H4 (cell line): ENCODE measurements at places on chromosomes 5 and 9. TPM values are rescaled to one million over a fixed set of nuclear protein-coding genes. Genes with fewer than 3 reads are reported as not detected.

The ZNF366 gene
- total RNA-seq, result 0.35 TPM in 1 of 2 replicates, not detected in the other

The LECT2 gene
- not detected in 2 replicates for total RNA-seq

The CCDC112 gene
- total RNA-seq, result 2.2 and 4.7 TPM in 2 replicates

The FUBP3 gene
- 30.7 and 36.0 TPM in 2 replicates for total RNA-seq

The FOXI1 gene
- total RNA-seq, result not detected in 2 replicates

The MEIKIN gene
- total RNA-seq, result not detected in 2 replicates

The CERT1 gene
- 4.1 and 12.5 TPM in 2 replicates for total RNA-seq

The TNC gene
- 45.0 and 45.9 TPM in 2 replicates for total RNA-seq

DNA sequence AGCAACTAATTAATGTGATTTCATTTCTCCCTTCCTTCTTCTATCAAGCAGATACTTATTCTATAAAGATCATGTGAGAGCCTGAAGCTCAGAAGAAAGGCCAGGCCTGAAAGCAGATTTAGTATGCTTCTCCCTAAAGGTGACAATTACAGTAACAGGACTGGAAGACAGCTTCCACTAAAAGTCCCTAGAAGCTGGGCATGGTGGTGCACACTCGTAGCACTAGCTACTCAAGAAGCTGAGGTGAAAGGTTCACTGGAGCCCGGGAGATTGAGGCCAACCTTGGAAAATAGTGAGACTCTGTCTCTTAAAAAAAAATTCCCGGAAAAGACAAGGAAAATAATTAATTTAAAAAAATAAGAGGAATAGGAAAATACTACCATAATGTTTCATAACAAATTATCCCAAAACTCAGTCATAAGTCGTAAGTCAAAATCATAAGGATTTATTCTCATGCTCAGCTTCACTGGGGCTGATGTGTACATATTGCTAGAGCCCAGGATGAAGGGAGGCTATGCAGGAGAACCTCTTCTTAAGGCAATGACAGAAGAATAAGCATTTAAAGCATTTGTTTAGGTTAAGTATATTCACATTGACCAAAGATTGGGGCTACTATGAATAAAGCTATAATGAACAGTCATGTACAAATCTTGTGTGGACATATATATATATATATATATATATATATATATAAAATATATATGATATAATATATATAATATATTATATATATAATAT, 210.8 kb upstream of the SMARCA2 start:
- DNase-seq, result no peak

GRCh38 chr5:53940921-53941320, 369.5 kb downstream of the ARL15 start:
- no peak for DNase-seq

DNA sequence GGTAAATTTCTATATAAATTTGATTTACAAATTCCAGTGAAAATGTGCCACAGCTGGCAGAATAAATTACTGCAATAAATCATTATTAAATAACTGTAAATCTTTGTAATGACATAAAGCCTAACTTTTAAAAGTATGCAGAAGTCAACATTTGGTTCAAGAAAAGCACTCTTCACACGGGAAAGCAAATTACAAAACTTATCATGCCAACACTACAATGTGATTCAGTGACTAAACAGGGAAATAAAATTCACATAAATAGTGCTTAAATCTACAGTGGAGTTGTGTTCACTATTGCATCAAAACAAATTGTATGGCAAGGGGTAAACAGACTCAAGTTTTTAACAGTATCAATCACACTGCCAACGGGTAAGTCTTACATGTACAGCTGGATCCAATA, 117.2 kb downstream of the BNC2 start:
- no peak for DNase-seq

- peak; percentile 91 for DNase-seq
Observed at GRCh38 chr5:76838481-76839261, 11.1 kb upstream of the S100Z start.

- DNase-seq, result no peak
Observed at GRCh38 chr5:158170534-158170933, 311.6 kb upstream of the CLINT1 start.

DNA sequence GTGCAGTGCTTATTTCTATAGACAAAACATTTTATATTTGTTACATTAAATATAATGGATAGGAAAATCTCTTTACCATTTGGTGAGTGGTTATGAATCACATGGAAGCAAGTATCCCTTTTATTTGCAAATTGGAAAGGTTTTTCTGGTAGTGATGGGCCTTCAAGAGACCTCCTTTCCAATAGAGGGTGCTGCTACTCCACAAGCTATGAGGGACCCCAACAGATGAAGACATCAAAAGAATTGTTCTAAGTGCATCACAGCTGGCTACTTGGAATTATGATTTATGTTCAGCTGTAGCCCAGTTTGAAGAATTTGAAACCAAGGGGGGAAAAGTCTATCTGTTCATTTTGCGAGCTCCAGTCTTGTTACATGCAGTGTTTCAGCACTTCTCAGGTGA, 493.7 kb upstream of the SGCD start:
- DNase-seq, result no peak

DNA sequence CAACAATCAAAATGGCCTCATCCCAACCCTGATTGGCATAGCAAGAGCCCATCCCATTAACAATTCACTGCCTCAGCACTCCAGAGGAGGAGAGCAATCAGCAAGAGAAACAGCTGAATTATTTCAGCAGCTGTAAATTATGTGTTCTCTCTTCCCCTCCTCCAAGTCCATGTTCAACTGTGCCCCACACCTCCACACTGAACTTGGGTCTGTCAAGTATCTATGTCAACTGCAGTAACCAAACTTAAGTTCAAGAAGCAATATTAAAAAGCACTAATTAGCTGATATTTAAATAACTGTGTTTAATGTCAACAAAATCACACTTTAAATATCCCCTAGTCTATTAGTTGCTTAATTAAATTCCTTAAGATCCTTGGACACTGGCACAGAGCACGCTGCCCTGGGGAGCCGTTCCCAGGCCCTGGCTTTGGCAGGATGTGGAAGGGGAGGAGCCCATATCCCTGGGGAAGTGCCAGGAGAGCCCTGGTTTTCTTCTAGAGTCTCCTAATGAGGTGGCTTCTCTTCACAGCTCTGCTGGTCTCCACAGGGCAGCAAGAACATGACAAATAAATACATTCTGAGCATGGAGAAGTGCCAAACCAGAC, 50.6 kb downstream of the SIL1 start:
- DNase-seq, result peak; percentile 60

DNA sequence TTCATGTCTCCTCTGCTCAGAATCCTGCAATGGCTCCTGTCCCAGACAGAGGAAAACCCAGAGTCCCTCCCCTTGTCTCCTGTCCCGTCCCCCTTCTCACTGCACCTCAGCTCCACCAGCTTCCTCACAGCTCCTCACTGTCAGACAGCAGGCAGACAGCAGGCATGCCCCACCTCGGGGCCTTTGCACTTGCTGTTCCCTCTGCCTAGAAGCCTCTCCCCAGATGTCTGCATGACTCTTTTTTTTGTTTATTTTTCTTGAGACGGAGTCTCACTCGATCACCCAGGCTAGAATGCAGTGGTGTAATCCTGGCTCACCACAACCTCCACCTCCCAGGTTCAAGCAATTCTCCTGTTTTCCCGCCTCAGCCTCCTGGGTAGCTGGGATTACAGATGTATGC, 8.8 kb upstream of the SLC6A7 start:
- DNase-seq, result peak; percentile 80

GRCh38 chr5:81069990-81070389, 109.8 kb downstream of the RASGRF2 start:
- no peak for DNase-seq

GRCh38 chr9:90085633-90086032, 480.8 kb downstream of the GADD45G start:
- no peak for DNase-seq

GRCh38 chr5:139012176-139012575, 137.0 kb upstream of the LRRTM2 start:
- no peak for DNase-seq

DNA sequence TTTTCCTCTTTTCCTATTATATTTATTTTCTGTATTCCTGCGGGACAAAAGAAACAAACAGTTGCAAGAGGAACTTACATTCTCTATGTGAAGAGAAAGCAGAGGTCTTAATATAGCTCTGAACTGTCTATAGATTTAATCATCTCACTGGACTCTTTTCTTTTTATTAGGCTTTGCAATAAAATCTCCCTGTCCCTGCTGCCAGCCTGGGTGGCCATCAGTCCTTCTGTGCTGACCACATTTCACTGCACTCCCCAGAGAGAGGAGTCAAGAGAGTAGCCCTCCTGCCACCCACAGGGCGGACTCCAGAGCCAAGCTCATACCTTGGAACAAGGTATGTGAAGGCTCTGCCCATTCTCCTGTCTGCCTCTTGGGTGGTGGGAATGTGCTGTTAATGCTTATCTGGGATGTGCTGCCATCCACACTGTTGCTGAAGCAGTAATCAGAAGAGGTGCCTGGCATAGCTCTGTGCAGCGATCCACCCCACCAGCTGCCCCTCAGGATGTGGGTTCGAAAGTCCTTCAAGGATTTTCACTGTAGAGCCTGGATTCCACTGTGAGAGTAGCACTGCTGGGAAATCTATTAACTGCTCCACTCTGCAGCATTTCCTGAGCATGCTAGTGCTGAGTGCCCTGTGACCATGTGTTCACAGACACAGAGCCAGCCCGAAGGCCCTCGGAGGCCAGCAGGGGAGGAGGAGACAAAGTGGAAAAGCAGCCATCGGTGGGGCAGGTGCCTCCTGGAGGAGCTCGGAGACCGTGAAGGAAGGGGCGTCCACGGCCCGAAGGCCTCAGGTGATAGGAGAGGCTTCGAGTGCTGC, 334.6 kb downstream of the MED10 start:
- DNase-seq, result no peak
